ENCODE measurements at places on chromosomes 16 and 17.

DNA sequence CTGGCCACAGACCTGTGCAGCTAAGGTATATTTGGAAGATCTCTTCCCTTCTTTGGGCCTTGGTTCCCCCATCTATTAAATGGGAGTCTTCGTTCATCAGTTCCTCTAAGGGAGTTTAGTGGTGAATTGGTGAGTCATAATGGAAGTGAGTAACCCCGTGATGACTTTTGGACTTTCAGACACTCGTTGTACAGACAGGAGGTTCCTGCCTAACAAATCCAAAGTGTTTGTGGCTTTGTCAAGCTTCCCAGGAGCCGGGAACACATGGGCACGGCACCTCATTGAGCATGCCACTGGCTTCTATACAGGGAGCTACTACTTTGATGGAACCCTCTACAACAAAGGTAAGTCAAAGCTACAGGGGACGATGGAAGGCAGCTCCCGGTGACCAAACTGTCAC, 40.4 kb downstream of the WSCD1 start:
- DNase-seq = no peak

DNA sequence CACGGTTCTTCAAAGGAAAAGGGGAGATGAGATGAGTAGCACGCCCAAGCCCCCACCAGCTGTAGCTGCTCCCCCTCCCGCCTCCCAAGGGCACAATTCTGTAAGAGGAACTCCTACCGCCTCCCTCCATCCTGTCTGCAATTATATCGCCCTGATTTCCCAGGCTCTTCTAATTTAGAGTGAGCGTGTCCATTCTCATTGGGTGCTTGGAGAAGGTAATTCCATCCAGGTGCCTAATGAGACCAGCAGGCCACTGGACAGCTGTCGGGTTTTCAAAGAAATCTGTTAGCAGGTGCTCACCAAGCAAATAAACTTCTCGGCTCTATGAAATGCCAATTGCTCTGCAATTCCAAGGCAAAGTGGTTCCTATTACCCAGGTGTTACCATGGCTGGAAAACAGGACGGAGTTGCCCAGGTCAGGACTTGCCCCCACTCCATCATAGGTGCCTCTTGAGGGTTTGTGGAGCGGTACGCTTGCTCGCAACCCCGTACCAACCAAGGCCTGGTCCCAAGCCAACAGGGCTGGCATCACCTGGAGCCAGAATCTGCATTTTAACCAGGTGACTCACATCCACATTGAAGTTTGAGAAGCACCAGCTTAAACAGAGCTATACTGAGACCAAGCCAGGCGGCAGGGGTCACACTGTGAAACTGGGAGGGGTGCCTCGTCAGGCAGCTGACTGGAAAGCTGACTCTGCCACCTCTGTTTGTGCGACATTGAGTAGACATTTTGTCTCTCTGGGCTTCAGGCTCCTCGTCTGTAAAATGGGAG, 16.5 kb upstream of the MEAK7 start:
- no peak for DNase-seq

- DNase-seq = no peak
Observed at GRCh38 chr16:12708266-12708665, 95.4 kb downstream of the CPPED1 start.

DNA sequence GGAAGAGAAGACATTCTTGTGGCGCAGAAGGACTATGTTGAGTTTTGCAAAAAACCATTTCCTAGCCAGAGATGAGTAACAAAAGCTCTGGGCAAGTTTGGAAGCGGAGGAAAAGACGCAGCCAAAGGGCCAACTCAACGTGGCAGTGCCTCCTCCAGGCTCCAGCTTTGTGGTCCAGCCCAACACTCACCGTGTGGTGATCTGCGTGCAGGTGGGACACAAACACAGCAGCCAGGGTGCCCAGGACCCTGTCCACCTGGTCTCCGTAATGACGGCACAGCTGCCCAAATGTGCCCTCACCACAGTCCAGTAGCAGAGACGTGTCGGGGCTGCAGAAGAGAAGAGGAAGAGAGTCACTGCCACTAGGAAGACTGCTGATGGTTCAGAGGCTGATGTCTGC, 21.5 kb downstream of the ELAC2 start:
- no peak for DNase-seq

DNA sequence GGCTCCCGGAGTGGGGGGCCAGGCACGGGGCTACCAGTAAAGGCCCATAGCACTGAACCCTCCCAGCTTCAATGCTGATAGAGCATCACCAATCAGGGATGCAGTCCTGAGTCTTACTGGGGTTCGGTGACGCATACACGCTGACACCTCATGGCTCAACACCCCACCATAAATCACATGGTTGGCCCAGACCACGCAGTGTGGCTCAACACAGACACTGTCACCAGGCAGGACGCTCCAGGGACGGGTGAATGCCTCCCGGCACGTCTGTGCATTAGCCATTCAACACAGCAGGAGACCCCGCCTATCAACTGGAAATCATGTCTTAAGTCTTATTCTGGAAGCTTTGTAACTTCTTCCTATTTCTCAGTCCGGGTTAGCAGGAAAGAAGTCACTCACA, 35.0 kb downstream of the NECAB2 start:
- DNase-seq = no peak

GRCh38 chr17:4195306-4195705, 52.3 kb downstream of the CYB5D2 start:
- no peak for DNase-seq

DNA sequence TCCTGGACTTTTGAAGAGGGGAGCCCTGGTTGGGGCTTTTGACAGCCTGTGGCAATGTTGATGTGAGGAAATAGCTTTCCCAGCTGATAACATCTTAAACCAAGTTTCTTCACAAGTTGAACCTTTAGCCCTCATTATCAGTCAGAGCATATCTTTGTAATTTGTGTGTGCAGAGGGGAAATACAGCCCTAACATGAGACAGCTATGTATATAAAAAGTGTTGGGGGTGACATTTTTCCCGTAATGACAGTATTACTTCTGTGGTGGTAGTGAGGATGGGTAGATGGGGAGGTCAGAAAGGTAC, 221.1 kb downstream of the FTO start:
- DNase-seq = no peak

DNA sequence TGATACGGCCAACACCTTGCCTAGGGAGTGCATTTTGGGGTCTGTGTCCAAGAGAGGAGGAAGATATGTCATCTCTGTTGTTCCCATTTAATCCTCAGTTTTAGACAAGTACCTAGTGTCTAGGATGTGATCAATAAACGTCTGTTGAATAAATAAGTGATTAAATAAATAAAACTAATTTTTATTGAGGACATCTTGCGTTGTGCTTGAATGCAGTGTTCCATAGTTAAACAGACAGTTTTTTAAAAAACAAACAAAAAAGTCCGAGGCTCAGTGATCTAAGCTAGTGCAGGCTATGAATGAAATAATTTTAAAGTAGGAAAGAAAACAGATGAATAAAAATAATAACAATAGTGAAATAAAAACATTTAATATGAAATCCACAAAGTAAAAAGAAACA, 283.0 kb upstream of the MAF start:
- DNase-seq = no peak

GRCh38 chr16:78659668-78660217, 560.3 kb downstream of the WWOX start:
- no peak for DNase-seq

- no peak for DNase-seq
Observed at GRCh38 chr16:81473558-81473957, 28.9 kb downstream of the CMIP start.

DNA sequence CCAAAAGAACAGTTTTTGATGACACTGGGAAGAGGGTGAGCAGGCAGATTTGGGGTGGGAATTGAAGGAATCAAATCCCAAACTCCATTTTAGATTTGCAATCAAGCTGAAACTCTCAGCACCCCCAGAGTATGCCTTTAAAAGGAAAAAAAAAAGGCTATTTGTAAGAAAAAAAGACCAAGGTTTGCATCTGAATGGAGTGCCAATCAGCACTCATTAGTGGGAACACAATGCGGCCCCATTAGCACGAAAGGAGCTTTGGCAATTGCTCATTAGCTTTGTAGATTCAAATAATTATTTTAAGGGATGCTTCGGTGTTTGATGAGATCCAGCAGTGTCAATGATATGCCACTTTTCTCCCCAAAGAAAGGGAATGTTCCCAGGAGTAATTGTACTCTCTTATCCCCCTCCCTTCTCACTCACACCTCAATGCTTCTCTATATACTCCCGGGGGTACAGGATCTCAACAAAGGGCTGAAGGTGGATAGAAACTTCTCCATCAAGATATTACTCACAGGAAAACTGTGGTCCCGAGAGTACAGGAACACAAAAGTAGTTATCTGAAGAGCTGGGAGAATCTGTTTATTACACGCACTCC, 32.2 kb downstream of the CHP2 start:
- no peak for DNase-seq

DNA sequence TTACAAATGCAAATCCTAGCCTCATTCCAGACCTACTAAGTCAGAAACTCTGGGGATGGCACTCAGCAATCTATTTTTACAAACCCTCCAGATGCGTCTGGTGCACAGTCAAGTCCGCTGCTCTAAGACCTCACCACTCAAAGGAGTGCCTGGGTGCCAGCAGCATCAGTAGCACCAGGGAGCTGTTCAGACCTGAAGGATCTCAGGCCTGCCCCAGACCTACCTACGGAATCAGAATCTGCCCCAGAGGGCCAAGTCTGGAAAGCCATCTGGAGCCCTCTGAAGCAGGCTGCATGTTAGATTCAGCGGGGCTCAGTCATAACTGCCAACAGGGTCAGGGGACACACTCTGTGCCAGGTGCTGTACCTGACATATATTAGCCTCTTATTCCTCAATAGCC, 17.6 kb downstream of the MEOX1 start:
- no peak for DNase-seq

- no peak for DNase-seq
Observed at GRCh38 chr17:49114703-49115102, 17.9 kb upstream of the B4GALNT2 start.

GRCh38 chr17:81084680-81085419, 49.9 kb downstream of the BAIAP2 start:
- no peak for DNase-seq

- no peak for DNase-seq
Observed at GRCh38 chr16:85103114-85104079, 8.9 kb downstream of the CIBAR2 start.

DNA sequence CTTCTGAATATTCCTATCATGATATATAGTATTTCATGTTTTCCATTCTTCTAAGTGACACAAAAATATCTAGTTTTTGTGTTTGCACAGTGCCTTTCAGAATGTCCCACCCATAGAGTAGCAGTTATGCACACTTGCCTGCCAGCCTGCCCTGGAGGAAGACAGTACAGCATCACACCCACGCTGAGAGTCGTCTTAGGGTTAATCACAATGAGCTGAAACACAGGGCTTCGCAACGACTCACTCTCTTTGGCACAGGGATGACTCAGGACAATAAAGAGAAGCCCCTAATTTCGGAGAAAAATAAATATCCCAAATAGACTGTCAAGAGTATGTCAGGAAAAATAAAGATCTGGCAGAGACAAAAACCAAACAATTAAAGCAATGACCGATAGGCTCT, 11.6 kb upstream of the NDUFAB1 start:
- DNase-seq = no peak

DNA sequence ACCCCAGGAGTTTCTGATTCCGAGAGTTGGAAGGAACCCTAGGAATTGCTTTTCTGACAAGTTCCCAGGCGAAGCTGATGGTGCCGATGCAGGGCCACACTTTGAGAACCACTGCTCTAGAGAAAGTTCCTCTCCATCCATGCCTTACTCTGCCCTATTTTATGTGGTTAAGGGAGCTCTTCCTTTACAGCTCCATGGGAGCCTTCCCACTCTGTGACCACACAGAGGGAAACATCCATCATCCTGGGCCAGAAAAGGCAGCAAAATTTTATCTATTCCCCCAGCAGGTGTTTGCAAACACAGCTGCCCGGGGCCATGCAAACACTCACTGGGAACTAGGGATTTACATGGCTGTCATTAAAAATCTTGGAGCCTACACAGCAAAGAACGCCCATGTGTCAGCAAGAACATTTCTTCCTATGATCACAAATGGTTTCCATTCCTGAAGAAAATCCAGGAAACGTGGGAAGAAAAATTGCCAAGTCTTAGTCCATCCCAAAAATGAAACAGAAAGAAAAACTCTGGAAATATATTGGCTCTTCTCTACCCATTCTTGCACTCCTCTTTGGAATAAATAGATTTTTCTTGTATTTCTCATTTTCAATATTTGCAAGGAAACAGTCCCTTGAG, 252.7 kb downstream of the PMP22 start:
- no peak for DNase-seq

DNA sequence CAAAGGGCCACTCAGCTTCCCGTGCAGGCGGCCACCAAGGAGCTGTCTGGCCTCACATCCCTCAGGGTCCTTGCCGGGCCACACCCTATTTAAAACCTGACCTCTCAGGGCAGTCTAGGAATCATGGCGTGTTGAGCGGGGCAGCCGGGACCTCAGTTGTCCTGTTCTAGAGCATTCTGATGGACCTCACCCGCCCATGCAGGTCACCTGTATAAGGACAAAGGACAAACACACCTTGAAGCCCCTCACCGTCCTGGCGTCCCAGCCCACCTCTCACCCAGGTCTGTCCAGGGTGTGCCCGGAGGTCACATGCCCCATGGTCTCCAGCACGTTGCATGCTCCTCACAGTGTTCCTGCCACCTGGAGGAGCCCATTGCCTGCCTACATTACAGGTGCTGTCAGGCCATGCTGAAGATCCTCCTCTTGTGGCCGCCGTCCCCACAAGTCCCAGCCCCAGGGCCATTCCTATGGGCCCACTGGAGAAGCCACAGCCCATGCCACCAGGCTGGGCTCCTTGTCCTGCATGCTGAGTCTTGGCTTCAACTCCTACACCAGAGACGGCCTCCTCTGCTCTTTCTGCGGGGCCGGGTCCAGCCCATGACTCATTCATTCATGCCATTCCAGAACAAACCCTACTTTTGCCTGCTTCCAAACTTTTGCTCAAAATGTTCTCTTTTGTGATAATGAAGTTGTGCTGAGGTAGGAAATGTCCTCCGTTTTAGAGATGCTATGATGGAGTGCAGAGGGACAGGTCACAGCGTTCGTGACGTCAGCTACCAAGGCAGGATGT, 46.3 kb downstream of the PEMT start:
- DNase-seq = no peak

DNA sequence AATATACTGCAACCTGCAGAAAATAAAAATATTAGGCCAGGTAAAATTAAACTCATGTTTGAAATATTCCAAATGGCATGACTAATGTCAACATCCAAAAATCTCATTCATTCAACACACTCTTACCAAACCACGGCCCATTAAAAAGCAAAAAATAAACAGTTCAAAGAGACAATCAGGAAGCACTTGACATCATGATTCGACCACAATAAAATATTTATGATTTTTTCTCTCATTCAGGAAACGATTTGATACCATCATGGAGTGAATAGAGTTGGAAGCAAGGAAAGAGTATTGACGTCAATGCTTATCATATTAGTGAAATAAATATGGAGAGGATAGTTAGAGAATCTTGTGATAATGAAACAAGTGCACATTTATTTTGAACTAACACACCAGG, 354.1 kb downstream of the KCNJ2 start:
- no peak for DNase-seq

GRCh38 chr17:41498276-41498675, 7.1 kb downstream of the KRT13 start:
- no peak for DNase-seq

All from stimulated activated CD4-positive, alpha-beta T cell treated with anti-CD3 and anti-CD28 coated beads, Interleukin-12 subunit alpha, Interleukin-12 subunit beta, amount 100 ng/mL, for 48 hours (primary cell).